ENCODE measurements at places on chromosomes 12 and 14.

- DNase-seq: no peak
Measured at GRCh38 chr14:33285902-33286700, 347.4 kb downstream of the NPAS3 start.

GRCh38 chr14:84340938-84341337 lies 1189.0 kb upstream of the FLRT2 start:
- no peak for DNase-seq

- DNase-seq: no peak
Measured at GRCh38 chr14:95353007-95353406, 33.3 kb upstream of the CLMN start.

- peak; percentile 57 for DNase-seq
Measured at GRCh38 chr12:106841510-106842302, 67.2 kb downstream of the RIC8B start.

DNA sequence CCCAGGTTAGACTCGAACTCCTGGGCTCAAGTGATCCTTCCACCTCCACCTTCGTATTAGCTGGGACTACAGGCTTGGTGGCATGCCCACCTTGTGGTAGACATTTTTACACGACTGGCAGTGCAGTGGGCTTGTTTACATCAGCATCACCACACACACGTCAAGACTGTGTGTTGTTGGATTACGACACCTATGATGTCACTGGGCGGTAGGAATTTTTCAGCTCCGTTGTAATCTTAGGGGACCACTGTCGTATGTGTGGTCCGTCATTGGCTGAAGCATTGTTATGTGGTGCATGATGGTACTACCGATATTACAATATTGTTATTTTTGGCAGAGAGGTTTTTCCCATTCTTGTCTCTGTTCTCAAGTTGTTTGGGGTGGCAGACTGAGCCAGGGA lies 50.7 kb downstream of the TSPAN9 start:
- DNase-seq: no peak

GRCh38 chr12:120662879-120663278 lies 22.5 kb downstream of the CABP1 start:
- no peak for DNase-seq

DNA sequence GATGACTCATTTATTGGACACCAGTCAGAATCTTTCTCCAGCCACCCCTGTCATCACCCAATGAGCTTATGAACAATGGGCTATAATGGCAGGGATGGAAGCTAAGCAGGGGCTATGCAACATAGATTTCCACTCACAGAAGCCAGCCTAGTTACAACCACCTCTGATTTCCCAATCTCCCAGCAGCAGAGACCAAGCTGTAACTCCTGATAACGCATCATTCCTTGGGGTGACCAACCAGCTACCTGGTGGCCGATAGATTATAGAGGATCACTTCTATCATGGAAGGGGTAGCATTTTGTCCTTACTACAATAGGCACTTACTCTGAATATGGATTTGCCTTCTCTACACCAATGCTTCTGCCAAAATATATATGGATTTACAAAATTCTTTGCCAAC lies 302.3 kb upstream of the ATXN7L3B start:
- no peak for DNase-seq

GRCh38 chr12:131511391-131511802 lies 199.5 kb upstream of the SFSWAP start:
- DNase-seq: peak; percentile 59

DNA sequence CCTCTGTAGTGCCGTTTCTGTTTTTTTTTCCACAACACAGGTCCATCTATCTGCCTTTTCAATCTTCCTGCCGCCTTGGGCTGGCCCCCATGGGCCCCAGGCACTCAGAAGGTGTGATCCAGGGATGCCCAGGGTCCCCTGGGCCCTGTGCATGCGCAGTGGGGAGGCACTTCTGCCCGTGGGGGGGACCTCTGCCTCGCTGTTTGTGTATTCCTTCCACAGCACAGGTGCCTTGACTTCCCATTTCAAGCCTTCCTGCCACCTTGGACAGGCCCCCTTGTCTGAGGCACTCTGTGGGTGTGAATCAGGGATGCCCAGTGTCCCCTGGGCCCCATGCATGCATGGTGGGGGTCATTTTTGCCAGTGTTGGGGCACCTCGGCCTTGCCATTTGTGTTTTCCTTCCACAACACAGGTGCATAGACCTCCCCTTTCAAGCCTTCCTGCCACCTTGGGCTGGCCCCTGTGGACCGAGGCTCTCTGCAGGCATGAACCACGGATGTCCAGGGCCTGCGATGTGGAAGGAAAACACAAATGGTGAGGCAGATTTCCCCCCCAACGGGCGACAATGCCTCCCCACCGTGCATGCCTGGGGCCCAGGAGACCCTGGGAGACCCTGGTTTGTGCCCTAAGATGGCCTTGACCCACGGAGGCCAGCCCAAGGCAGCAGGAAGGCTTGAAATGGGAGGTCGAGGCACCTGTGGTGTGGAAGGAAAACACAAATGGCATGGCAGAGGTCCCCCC lies 366.5 kb downstream of the ALG10 start:
- no peak for DNase-seq

GRCh38 chr12:100868487-100868886 lies 73.9 kb downstream of the ANO4 start:
- no peak for DNase-seq

DNA sequence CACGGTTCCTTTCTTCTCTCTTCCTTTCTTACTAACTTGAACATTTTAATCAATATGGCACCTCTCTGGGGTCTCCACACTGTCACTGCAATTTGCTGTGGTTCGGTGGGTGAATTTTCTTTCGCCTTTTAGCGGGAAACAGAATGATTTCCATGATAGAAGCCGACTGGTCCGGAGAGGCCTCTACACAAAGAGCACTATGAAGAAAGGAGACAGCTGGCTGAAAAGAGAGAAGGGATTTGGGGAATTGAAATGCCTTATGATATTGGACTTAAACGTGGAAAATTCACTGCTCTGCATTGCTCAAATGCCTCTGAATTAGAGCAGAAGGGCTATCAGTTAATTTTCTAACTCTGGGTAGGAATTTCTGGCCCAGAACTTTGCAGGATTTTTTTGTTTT lies 55.9 kb downstream of the KCNA5 start:
- DNase-seq: no peak

DNA sequence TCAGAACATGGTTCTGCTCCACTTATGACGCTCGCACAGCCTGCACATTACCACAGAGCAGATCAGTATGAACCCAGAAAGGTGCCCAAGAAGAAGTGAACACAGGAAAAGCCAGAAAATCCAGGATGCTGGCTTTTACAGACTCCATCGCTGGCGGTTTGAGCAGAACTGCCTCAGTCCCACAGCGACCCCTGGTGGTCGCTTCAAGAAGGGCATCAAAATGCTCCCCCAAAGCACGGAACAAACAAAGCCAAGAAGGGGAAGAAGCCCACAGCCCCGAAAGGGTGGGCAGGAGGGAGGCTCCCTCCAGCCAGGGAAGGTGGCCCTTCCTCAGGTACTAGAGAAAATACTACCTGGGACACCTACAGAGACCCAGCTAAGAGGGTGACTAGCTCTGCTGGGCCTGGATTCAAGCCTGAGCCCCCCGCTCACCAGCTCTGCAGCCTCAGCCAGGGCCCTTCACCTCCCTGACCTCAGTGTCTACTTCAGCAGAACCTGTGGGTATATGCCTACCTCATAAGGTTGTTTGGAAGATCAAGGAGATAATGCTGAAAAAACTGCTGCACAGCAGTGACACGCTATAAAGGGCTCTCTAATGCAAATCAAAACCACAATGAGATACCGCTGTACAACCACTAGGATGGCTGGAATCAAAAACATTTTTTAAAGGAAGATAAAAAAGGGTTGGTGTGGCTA lies 98.1 kb downstream of the NCOR2 start:
- peak; percentile 44 for DNase-seq

- DNase-seq: no peak
Measured at GRCh38 chr14:67068251-67068650, 121.0 kb upstream of the GARIN2 start.

- no peak for DNase-seq
Measured at GRCh38 chr12:12748044-12748443, 30.9 kb downstream of the CDKN1B start.

GRCh38 chr14:48584031-48584430 lies 908.6 kb upstream of the MDGA2 start:
- no peak for DNase-seq

Measured in CD4-positive, alpha-beta T cell treated with Interleukin-12 subunit alpha and Interleukin-12 subunit beta, for 1 hour (primary cell).